ENCODE measurements at places on chromosomes 7 and 10.

DNA sequence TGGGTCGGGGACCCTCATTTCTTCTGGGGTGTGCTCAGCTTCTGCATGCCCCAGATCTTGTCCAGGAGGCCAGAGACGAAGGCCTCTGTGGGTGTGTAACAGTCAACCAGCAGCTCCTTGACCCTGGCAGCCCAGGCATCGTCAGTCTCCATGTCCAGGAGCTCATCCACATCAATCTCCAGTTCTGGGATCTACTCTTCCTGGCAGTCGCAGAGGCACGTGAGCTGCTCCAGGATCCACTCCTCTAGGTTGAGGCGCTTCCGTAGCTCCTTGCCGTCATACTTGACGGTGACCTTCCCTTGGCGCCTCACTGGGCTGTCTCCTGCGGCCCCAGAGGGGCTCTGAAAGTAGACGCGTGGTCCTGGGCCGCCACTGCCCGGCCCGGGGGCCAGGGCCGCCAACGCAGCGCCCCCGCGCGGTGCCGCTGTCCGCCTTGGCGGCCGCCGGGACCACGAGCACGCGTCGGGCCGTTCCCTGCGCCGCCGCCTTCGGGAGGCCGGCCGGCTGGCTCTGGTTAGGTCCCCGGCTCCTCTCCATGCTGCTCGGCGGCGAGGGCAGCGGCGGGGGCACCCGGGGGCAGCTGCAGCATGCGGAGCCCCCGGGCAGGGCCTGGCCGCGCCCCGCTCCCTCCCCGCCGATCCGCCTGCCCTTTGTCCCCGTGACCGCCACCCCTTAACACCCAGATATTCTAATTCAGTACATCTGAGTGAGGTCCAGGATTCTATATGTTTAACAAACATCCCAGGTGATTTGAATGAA lies 170.5 kb downstream of the SEPTIN7 start:
- no peak for DNase-seq

- DNase-seq: no peak
Observed at GRCh38 chr7:30761214-30762156, 9.6 kb downstream of the INMT start.

DNA sequence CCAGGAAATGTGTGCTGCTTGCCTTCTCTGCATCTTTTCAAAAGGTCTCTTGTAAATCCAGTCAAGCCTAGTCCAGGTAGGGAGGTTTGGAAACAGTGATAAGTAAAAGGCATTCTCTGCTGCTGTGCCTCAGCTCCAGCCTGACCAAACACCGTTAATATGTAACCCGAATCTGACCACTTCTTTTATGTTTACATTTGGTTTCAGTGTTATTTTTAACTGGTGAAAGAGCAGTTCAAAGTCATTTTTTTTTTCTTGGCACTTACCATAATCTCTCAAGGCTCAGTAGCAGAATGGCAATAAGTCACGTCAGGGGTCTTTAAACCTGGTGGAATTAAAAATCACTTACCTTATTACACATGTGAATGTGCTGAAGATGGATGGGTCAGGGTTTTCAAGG lies 216.8 kb downstream of the PTEN start:
- DNase-seq: no peak

DNA sequence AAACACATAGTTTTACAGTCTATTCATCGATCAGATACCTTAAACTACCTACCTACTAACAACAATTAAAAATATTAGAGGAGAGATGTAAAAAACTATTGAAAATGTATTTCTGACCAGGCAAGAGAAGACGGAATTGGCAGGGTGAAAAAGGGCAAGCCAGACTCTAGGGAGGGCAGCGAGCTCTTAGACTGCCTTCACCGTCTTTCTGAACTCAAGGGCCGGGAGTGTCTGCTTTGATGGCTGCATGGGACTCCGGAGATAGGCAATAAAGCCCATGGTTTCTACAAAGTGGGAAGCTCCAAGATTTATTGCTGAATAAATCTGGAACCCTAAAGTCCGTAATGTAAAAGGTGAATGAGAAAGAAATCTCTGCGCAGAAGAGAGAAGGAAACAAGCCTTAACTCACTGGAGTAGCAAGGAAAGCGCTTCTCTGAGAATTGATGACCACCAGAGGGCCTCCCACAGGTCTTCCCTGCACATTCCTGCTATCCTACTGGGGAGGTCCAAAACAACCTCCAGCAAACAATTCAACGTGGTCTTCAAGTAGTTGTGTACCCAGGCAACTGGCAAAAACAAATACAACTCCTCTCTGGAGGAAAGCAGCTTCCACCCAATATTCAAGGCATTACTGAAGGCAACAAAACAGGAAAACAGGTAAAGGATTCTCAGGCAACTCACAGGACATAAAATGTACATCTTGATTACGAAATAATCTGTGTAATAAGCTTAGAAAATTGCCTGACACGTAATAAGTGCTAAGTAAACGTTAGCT lies 181.3 kb downstream of the SDK1 start:
- DNase-seq: no peak

DNA sequence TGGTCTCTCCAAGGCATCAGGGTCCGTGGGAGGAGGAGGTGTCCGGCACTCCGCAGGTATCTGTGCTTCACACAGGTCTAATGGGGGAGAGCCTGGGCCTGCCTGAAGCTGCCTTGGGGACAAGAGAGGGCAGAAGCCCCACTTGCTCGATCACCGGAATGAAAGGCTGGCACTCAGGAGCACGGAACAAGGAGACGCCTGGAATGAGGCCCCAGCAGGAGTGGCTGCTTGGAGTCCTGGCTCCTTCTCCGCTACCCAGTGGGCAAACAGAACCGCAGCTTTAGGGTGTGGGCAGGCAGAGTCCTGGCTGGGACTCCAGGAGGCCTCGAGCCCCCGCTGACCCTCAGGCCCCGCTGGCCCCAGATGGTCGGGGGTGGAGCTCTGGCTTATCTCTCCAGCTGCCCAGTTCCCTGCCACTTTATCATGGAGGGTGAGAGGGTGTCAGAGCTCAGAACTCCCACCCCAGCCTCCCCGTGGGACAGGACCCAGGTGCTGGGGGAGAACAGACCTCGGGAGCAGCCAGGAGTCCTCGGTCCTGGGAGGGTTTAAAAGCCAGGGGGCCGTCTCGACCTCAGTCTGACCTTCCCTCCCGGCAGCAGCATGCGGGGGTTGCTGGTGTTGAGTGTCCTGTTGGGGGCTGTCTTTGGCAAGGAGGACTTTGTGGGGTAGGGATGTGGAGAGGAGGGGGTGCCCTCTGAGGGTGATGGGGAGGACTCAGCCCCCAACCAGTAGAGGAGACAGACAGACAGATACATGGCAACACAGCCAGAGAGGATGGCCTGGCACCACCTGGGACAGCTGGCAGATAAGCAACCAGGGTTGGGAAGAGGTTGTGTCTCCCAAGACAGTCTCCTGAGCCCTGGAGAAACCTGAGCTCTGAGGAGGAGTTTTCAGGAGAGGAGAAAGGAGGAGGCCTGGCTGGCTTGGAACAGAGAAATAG lies at the start of gene CPA1:
TSS of gene CPA1 (plus strand) at position 574 of the 940 bp plus-strand sequence. CDS start at position 601, 27 bp downstream.
- no peak for DNase-seq

- DNase-seq: no peak
Observed at GRCh38 chr7:1033546-1034145, 10.7 kb upstream of the GPR146 start.

GRCh38 chr10:19702215-19702614 lies 114.0 kb upstream of the PLXDC2 start:
- no peak for DNase-seq

GRCh38 chr10:123147635-123148413 lies at the start of gene HMX2:
Gene HMX2 (plus strand): TSS chr10:123148136. CDS start chr10:123148379, 243 bp downstream.
- no peak for DNase-seq

DNA sequence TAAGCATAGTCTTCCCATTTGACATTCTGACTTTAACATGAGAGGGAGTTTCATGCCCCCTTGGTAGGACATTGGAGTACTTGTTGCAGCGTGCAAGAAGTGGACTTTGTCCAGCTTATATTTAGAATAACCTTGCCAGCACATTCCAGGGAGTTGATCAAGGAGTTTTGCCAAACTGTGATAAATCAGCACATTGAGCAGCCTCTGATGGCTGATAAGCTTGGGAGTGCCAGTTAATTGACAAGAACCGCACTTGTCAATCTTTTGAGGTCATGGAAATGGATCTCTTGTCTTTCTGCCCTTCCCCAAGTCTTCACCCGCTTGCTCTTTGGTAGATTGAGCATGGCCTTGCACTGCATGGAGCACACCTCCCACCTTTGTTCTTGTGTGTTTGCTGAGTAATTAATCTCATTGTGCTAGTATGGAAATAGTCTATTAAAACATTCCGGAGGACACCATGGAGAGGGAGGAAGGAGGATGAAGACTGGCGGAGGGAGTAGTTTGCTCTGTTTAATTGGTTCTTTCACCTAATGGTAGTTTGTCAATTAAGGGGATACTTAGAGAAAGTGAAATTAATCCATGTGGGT lies 668.5 kb upstream of the GALNT17 start:
- no peak for DNase-seq

GRCh38 chr7:96440328-96440727 lies 118.4 kb upstream of the SLC25A13 start:
- DNase-seq: no peak

DNA sequence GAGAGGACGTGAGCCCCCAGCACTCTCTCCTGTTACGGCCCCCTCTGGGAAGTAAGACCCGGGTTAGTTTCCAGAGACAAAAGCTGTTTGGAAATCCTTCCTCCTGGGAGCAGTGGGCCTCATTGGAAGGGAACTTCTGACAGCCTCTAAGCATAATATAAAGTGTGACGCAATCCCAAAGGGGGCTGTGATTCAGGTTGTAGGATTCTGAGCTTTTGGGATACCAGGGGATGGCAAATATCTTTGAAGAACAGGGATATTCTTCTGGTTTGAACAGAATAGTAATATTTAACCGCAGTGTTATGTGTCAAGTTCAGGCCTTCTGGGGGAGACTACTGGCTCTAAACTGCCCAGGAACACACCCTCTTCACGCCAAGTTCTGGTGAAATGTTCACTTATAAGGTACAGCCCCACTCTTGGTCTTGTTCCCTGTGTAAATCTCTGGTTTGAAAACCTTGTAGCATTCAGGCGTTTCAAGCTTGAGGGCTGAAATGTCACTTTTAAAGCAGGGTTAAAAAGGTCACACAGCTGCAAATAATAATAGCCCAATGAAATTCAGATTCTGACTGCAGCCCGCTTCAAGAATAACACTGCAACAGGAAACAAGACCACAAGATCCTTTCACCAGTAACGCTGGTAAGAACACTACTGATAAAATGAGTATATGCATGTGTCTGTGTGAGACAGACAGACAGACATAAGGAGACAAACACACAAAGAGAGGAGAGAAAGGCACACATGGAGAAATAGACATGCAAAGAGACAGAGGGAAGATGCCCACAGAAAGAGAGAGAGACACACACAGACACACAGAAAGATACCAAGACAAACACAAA lies 69.0 kb downstream of the CREB5 start:
- no peak for DNase-seq

DNA sequence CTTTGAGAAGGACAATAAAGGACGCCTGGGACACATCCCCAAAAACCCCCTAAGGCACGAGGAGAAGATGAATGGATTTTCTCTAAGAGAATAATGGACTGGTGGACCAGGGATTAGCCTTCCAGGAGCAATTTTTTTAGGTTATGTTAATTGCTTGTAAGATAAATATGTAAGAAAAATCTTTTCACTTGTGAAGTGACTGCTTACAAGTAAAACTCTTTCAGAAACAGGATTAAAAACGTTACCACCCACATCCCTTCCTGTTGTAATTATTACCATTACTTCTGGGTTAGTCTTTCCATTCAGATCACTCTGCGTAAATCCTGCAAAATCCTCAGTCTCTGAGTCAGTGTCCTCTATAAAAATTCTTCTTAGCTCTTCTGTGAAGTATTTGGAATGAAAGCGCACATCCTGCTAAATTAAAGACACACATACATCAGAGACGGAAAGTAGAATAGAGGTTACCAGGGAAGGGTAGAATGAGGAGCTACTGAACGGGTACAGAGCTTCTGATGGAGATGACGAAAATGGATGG lies 34.3 kb downstream of the CDCA7L start:
- DNase-seq: no peak

DNA sequence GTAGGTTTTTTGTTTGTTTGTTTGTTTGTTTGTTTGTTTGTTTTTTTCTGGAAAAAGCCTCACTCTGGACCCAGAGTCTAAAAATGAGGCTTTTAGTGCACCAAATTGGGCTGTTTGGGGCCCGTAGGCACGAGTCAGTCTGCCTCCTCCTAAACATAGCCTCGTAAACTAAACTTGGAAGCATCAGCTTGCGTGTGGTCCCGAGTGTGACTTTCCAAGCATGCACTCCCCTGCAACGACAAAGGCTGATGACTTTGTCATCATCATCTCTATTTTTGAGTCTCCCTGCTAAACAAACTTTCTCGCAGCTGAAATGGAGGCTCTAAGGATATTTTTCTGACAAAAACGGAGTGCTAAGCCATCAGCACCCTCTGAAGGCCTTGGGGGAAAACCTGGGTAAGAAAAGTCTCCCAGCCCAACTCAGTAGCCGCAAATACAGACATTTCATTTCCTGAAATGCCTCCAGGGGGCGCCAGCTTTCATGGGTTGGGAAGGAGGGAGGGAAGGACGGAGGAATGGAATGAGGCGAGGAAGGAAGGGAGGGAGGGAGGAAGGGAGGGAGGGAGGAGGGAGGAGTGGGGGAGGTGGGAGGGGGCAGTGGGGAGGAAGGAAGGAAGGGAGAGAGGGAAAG lies 245.9 kb downstream of the KCNMA1 start:
- DNase-seq: no peak

DNA sequence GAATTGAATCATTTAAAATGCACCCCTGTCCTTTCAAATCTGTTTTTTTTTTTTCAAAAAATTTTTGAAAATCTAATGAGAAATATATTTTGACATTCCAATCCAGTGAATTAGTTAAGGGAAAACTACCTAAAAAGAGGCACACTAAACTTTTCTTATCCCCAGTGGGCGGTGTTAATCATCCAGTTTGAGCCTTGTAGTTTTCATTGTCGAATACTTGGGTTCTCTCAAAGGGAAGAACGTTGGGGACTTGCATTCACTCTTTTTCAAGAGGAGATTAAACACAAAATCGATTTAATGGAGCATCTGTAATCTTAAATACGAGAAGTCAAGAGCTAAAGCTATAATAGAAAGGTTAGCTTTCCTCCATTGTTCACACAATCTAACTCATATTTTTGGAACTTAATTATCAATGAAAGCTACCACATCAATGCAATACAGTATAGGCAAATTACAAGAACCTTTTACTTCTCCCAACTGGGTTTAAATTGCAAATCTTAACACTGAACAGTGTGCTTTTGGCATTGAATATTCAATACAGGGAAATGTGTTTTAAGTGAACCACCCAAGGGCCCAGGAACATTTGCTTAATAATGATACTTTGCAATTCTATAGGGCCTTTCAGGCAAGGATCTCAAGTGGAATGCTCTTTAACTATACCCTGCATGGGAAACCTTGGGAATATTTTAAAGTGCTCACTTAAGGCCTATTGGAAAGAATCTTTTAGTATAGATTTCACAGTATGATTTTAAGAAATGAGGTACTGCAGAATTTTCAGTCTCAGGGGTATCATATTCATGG lies 13.1 kb upstream of the SP8 start:
- DNase-seq: no peak
